ENCODE measurements at places on chromosomes 1 and 21.

GRCh38 chr21:42171091-42172053 is 47.6 kb upstream of the ABCG1 start:
- DNase-seq, result peak; percentile 87
- H3K27me3 ChIP-seq, result no peaks in the 10 kb centered on the region
- no peak overlapping the region for H3K4me3 ChIP-seq
- H3K4me1 ChIP-seq, result no peaks in the 10 kb centered on the region

GRCh38 chr21:41684381-41685245 is 82.2 kb downstream of the RIPK4 start:
- no peak for DNase-seq
- no peaks in the 10 kb centered on the region for H3K27me3 ChIP-seq
- peaks cover 40% of the 10 kb centered on the region for H3K4me1 ChIP-seq
- no peaks in the 10 kb centered on the region for H3K36me3 ChIP-seq
- no peak overlapping the region for H3K4me3 ChIP-seq

DNA sequence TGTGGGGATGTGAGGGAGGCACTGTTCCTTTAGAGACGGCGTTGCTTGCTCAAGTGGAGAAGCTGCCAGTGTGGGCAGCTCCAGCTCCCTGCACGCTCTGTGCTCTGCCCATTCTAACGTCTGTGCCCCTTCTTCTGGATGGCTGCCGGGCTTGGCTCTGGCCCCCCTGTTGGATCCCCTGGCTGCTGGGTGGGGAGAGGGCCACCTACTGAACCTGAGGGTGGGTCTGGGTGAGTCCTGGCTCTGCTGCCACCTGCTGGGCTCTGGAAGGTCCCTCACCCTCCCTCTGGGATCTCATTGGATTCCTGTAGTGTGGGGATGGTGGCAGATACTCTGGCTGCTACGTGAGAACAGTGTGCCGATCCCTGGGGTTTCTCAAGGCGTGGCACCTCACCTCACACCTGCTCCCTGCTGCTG is 5.0 kb downstream of the PFKL start:
- H3K4me3 ChIP-seq, result no peak overlapping the region
- no peaks in the 10 kb centered on the region for H3K27me3 ChIP-seq
- H3K4me1 ChIP-seq, result peaks cover 56% of the 10 kb centered on the region
- H3K36me3 ChIP-seq, result peaks cover 4% of the 10 kb centered on the region

DNA sequence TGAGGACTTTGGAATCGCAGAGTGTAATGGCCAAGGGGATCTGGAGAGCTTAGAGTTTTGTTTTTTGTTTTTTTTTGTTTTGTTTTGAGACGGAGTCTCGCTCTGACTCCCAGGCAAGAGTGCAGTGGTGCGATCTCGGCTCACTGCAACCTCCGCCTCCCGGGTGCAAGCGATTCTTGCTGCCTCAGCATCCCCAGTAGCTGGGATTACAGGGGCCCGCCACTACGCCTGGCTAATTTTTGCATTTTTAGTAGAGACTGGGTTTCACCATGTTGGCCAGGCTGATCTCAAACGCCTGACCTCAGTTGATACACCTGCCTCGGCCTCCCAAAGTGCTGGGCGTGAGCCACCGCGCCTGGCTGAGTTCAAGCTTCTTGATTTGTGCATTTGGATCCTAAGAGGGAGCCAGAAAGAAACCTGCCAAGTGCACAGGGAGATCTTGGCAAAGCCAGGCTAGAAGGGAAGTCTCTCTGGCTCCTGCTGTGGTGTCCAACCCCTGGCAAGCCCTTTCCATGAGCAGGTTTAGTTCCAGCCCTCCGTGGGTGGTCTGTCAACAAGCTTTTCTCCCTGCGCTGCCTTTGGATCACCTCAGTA is 852 bp downstream of the FAAH start:
- no peaks in the 10 kb centered on the region for H3K36me3 ChIP-seq
- no peaks in the 10 kb centered on the region for H3K27me3 ChIP-seq
- peak overlapping the region; percentile 65 for H3K4me3 ChIP-seq
- H3K27ac ChIP-seq, result no peak overlapping the region
- DNase-seq, result no peak

- H3K4me3 ChIP-seq, result no peak overlapping the region
- H3K4me1 ChIP-seq, result peaks cover 44% of the 10 kb centered on the region
- DNase-seq, result no peak
- H3K36me3 ChIP-seq, result no peaks in the 10 kb centered on the region
- H3K27ac ChIP-seq, result peak overlapping the region; percentile 94
These were observed 32.4 kb upstream of the GPR157 start for GRCh38 chr1:9161342-9161741.
